ENCODE measurements at places on chromosomes 16 and 17.

GRCh38 chr16:23024044-23024443 lies 125.2 kb downstream of the USP31 start:
- no peak for DNase-seq

DNA sequence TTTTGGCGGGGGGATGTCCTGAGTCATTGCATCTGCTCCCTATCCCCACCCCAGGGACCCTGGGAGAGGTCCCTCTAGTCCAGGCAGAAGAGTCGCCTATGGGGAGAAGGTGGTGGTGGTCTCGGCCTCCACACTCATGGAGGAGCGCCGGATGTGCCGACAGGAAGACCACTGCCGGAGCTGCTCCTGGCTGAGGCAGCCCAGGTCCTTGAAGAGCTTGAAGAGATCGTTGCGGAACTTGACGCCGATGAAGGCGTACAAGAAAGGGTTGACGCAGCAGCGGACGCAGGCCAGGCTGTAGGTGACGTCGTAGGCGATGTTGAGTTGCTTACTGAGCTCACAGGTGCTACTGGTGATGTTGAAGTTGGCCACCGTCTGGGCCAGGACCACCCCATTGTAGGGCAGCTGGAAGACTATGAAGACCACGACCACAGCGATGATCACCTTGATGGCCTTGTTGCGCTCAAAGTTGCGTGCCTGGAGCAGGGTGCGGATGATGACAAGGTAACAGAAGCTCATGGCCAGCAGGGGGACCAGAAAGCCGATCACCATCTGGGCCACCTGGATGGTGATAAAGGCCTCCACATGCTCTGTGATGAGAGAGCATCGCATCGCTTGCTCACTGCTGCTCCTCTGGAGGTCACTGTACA lies 10.5 kb downstream of the CCR7 start:
- no peak for DNase-seq

GRCh38 chr17:29215717-29216116 lies 30.9 kb upstream of the CRYBA1 start:
- no peak for DNase-seq

- DNase-seq: no peak
Measured at GRCh38 chr17:34616148-34616547, 36.8 kb downstream of the TMEM132E start.

GRCh38 chr16:59684911-59685310 lies 950.8 kb upstream of the GOT2 start:
- DNase-seq: no peak

GRCh38 chr17:40122999-40123810 lies 1.4 kb downstream of the MSL1 start:
- DNase-seq: peak; percentile 33

DNA sequence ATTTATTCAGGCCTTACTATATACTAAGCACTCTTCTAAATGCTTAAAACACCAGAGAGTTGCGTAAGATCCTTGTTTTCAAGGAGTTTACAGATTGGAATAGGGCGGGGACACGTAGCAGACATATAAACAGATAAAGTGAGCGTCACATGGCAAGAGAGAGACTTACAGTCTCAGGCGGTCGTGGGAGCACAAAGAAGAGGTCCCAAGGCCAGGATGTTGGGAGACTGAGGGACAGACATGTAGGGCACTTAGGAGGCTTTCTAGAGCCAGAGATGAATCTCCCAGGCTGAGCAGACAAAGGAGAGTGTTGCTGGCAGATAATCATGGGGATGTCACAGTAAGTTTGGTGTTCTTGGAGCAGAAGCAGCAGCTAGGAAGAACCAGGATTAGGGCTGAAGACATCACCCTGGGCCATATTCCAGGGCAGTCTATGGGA lies 119.1 kb upstream of the ANKFN1 start:
- no peak for DNase-seq

GRCh38 chr17:81252326-81252986 lies 13.3 kb downstream of the NDUFAF8 start:
- no peak for DNase-seq

GRCh38 chr16:49849754-49850108 lies 6.2 kb downstream of the ZNF423 start:
- no peak for DNase-seq

Measured in NCI-H774 (cell line).